Osteocyte (in vitro differentiated cells): ENCODE measurements at places on chromosomes 12 and 14.

GRCh38 chr14:63852271-63852816 is 460 bp upstream of the SYNE2 start:
- peaks cover 2% of the 10 kb centered on the region for H3K27me3 ChIP-seq
- peaks cover 18% of the 10 kb centered on the region for H3K4me1 ChIP-seq
- H3K4me3 ChIP-seq, result peak overlapping the region; percentile 79
- H3K27ac ChIP-seq, result peak overlapping the region; percentile 68
- DNase-seq, result no peak

DNA sequence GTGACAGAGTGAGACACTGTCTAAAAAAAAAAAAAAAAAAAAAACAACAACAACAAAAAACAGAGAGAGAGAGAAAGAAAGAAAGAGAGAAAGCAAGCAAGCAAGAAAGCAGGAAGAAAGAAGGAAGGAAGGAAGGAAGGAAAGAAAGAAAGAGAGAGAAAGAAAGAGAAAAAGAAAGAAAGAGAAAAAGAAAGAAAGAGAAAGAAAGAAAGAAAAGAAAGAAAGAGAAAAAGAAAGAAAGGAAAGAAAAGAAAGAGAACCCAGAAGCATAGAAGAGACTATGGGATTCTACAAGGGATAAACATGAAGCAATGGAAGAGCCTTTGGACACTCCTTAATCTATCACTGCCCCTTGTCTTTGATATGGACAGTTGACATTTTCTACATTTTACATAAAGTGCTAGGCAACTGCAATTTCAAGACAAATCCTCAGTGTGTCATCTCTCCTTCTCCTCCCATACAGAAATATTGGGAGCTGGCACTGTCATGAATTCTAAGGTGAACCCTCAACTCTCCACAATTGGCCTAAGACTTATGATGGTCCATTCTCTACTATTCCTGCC is 151.9 kb upstream of the CPM start:
- peaks cover 42% of the 10 kb centered on the region for H3K27me3 ChIP-seq
- no peak overlapping the region for H3K4me3 ChIP-seq
- H3K36me3 ChIP-seq, result no peaks in the 10 kb centered on the region
- no peaks in the 10 kb centered on the region for H3K4me1 ChIP-seq
- no peak for DNase-seq

GRCh38 chr14:104976198-104977007 is 1.8 kb downstream of the AHNAK2 start:
- H3K36me3 ChIP-seq, result no peaks in the 10 kb centered on the region
- peak overlapping the region; percentile 31 for H3K27ac ChIP-seq
- peak overlapping the region; percentile 83 for H3K4me3 ChIP-seq
- DNase-seq, result peak; percentile 93

- no peaks in the 10 kb centered on the region for H3K27me3 ChIP-seq
- no peak for DNase-seq
- H3K4me3 ChIP-seq, result peak overlapping the region; percentile 97
- peak overlapping the region; percentile 98 for H3K27ac ChIP-seq
- no peaks in the 10 kb centered on the region for H3K36me3 ChIP-seq
These were observed 703 bp downstream of the TMED10 start for GRCh38 chr14:75175677-75176141.

GRCh38 chr12:75705749-75706711 is 194.6 kb upstream of the KRR1 start:
- no peak overlapping the region for H3K4me3 ChIP-seq
- peaks cover 50% of the 10 kb centered on the region for H3K4me1 ChIP-seq
- H3K27me3 ChIP-seq, result no peaks in the 10 kb centered on the region
- no peaks in the 10 kb centered on the region for H3K36me3 ChIP-seq

DNA sequence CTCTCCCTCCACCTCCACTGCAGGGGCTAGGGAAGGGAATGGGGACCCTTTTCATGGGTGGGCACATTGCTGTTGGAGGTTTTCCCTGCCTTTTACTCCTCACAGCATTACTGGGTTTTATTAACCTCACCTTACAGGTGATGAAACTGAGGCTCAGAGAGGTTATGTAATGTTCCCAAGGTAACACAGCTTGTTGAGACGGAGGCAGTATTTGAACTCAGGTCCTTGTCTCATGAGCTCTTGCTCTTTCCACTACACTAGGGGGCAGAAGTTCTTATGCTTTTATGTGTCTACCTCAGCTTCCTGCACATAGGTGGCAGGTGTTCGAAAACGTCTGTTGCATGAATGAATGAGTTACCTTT is 11.7 kb downstream of the CISTR start:
- H3K36me3 ChIP-seq, result no peaks in the 10 kb centered on the region
- peaks cover 68% of the 10 kb centered on the region for H3K27me3 ChIP-seq
- H3K4me3 ChIP-seq, result no peak overlapping the region
- no peak for DNase-seq

DNA sequence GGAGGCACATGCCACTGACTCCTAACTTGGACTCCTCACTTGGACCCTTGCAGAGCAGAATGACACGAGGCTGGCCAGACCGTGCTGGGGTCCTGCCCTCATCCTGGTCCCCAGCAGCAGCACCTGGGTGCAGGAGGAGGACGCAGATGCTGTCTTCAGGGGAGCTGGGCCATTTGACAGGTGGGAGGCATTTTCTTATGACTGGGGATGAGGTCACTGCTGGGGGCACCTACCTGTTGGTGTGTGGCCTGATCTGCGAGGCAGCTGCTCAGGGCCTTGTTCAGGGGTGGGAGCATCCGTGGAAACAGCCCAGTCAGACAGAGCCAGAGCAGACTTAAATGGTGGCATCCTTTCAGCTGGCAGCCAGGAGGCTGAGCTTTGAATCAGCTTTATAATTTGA is 57.3 kb downstream of the CACNA1C start:
- H3K4me3 ChIP-seq, result no peak overlapping the region
- H3K27ac ChIP-seq, result no peak overlapping the region
- DNase-seq, result no peak
- H3K27me3 ChIP-seq, result no peaks in the 10 kb centered on the region
- peaks cover 39% of the 10 kb centered on the region for H3K4me1 ChIP-seq
- peaks cover 3% of the 10 kb centered on the region for H3K36me3 ChIP-seq

DNA sequence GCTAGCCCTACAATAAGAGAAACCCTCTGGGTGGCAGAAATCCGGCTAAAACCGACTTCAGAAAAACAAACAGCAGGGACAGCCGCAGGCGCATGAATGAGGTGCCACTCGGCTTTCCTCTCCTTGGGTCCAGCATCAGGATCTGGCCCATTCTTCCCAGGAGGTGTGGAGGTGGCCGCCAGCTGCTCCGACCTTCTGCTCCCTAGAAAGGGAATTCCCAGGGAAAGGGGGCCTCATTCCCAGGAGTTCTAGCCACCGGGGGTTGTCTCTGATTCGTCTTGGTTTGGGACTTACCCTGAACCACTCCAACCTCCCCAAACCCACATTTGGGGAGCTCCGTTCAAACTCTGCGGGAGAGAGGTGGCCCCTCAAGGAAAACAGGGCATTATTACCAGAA is 13.0 kb downstream of the PAPLN start:
- peaks cover 17% of the 10 kb centered on the region for H3K36me3 ChIP-seq
- H3K4me1 ChIP-seq, result peaks cover 8% of the 10 kb centered on the region
- H3K27me3 ChIP-seq, result no peaks in the 10 kb centered on the region
- H3K27ac ChIP-seq, result no peak overlapping the region
- H3K4me3 ChIP-seq, result no peak overlapping the region
- no peak for DNase-seq

- peaks cover 14% of the 10 kb centered on the region for H3K27me3 ChIP-seq
- H3K4me1 ChIP-seq, result peaks cover 43% of the 10 kb centered on the region
- no peak overlapping the region for H3K27ac ChIP-seq
- DNase-seq, result no peak
- no peak overlapping the region for H3K4me3 ChIP-seq
These were observed 23.1 kb downstream of the ASB2 start for GRCh38 chr14:93953263-93953662.

DNA sequence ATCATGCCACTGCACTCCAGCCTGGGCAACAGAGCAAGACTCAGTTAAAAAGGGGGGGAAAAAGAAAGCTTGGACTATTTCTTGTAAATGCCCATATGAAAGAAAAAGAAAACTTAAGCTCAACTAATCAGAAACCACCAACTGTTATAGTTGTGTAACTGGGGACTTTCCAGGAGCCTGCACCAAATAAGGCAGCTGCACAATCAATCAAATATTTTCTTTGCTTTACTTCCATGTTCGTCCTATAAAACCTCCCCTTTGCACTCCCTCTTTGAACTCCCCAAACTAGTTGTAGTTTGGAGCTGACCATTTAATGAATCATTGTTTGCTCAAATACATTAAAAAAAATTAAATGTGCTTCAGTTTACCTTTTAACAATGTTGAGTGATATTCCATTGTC is 54.9 kb downstream of the OTOGL start:
- H3K4me1 ChIP-seq, result no peaks in the 10 kb centered on the region
- no peak overlapping the region for H3K4me3 ChIP-seq
- no peaks in the 10 kb centered on the region for H3K27me3 ChIP-seq
- H3K27ac ChIP-seq, result no peak overlapping the region

DNA sequence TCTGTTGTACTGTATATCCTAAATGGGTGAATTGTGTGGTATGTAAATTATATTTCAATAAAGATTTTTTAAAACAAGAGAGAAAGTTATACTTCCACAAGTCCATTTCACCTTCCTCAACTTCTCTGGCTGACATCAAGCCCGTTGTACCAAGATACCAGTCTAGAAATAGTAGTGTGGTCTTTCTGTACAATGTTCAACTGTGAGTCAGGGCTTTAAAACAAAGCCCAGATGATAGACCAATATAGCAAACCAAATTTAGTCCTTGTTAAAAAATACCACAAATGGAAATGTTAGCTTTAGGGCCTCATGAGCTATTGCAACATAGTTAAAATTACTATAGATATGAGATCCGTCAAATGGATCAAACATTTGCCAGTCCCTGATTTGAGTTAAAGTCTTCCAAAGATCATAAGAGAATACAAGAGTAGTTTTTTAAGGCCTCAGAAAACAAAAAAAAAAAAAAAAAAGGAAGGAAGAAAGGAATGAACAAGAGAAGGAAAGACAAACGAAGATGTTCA is 49.0 kb upstream of the EGLN3 start:
- H3K36me3 ChIP-seq, result no peaks in the 10 kb centered on the region
- DNase-seq, result no peak
- H3K27me3 ChIP-seq, result peaks cover 32% of the 10 kb centered on the region
- no peak overlapping the region for H3K27ac ChIP-seq
- no peaks in the 10 kb centered on the region for H3K4me1 ChIP-seq
- H3K4me3 ChIP-seq, result no peak overlapping the region

GRCh38 chr12:113852695-113853490 is 113.2 kb downstream of the RBM19 start:
- DNase-seq, result no peak
- H3K4me1 ChIP-seq, result peaks cover 13% of the 10 kb centered on the region
- no peak overlapping the region for H3K27ac ChIP-seq
- H3K36me3 ChIP-seq, result peaks cover 20% of the 10 kb centered on the region
- H3K27me3 ChIP-seq, result no peaks in the 10 kb centered on the region

DNA sequence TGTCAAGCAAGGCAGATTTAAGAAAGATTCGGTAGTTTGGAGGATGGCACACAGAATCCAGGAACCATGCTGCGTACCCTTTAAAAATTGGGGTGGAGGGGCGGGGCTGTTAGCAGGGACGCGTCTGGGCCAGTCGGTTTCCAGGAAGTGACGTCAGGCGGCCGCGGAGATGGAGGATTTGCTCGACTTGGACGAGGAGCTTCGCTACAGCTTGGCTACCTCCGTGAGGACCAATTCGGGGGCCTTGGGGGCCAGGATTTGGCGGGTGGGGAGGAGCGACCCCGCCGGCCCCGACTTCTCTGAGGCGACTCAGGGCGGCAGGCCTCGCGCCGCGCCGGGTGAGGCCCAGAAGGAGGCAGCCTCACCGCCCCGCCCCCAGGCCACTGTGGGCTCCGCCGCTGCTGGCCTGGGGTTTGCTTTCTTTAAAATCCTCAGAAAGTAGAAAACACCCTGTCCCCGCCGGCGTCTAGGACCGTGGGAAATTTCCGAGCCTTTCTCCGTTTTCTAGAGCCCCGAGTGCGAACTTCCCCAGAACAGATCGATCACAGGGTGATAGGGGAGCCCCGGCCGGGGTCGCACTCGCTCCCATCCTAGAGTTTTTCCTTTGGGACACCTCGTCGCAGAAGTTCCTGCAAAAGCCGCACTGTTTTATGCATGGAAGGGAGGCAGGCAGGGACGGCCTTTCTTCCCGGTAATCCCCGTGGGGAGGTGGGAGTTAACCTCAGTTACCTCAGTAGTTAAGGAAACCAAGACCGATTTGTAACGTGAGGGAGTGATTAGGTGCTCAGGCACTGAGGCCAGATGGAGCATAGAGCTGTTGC is at the start of gene IFT43:
TSS of gene IFT43 (plus strand) at position 146 of the 821 bp plus-strand sequence. CDS start at position 170, 24 bp downstream.
- peak; percentile 91 for DNase-seq
- H3K27me3 ChIP-seq, result no peaks in the 10 kb centered on the region
- H3K4me3 ChIP-seq, result peak within 1 kb of the TSS; percentile 92
- H3K36me3 ChIP-seq, result peaks cover 11% of the 10 kb centered on the region
- H3K27ac ChIP-seq, result peak within 1 kb of the TSS; percentile 87

DNA sequence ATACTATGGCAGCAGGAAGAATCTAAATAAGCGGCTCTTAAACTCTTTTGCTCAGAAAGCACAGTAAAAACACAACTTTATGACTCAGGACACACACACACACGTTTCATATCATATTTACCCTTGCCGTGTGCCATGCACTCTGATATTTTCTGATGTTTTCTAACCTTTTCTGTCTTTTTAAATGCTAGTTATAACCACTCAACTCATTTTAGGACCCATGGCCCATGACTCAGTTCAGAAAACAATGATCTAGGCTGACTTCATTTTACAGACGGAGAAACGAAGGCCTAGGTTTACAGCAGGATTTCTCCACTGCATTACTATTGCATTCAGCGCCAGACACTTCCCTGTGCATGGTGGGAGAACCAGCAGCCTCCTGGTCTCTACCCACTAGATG is 9.1 kb downstream of the VWF start:
- H3K36me3 ChIP-seq, result no peaks in the 10 kb centered on the region
- peaks cover 5% of the 10 kb centered on the region for H3K4me1 ChIP-seq
- H3K4me3 ChIP-seq, result no peak overlapping the region
- no peak for DNase-seq

GRCh38 chr12:105057174-105057573 is 27.1 kb downstream of the ALDH1L2 start:
- H3K27me3 ChIP-seq, result no peaks in the 10 kb centered on the region
- H3K4me3 ChIP-seq, result no peak overlapping the region
- DNase-seq, result no peak
- no peak overlapping the region for H3K27ac ChIP-seq
- H3K36me3 ChIP-seq, result peaks cover 74% of the 10 kb centered on the region

DNA sequence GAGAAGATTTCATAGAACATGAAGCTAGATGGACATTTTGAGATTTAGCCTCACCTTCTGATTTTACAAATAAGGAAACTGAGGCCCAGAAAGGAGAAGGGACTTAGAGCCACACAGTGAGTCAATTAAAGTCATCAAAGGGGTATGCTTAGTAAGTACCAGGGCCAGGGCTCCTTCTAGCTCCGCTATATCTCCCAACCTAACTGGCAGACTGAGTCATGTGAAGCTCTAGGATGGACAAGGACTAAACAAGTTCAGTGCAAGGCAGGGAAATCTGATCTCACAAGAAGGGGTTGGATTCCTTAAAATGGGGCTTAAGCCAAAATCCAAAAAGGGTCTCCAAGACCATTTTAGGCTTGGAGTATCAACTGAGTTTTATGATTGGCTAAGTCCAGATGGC is 215.8 kb downstream of the PHLDA1 start:
- no peak overlapping the region for H3K4me3 ChIP-seq
- peaks cover 32% of the 10 kb centered on the region for H3K4me1 ChIP-seq
- peak overlapping the region; percentile 92 for H3K27ac ChIP-seq
- H3K27me3 ChIP-seq, result peaks cover 1% of the 10 kb centered on the region
- no peak for DNase-seq

- H3K36me3 ChIP-seq, result no peaks in the 10 kb centered on the region
- no peaks in the 10 kb centered on the region for H3K27me3 ChIP-seq
- no peaks in the 10 kb centered on the region for H3K4me1 ChIP-seq
- H3K27ac ChIP-seq, result no peak overlapping the region
- peak; percentile 56 for DNase-seq
These were observed 44.5 kb downstream of the ASCL4 start for GRCh38 chr12:107818984-107819383.
